ENCODE measurements at places on chromosomes 2 and 18.
A peak's percentile ranks its signal among the peaks of the same experiment; 100 is the strongest.

GRCh38 chr2:168216351-168217005 lies 30.9 kb downstream of the STK39 start:
- DNase-seq = no peak

GRCh38 chr2:105999211-105999989 lies 194.7 kb downstream of the UXS1 start:
- no peak for DNase-seq

- no peak for DNase-seq
These were observed 18.5 kb upstream of the NMS start for GRCh38 chr2:100451734-100452133.

DNA sequence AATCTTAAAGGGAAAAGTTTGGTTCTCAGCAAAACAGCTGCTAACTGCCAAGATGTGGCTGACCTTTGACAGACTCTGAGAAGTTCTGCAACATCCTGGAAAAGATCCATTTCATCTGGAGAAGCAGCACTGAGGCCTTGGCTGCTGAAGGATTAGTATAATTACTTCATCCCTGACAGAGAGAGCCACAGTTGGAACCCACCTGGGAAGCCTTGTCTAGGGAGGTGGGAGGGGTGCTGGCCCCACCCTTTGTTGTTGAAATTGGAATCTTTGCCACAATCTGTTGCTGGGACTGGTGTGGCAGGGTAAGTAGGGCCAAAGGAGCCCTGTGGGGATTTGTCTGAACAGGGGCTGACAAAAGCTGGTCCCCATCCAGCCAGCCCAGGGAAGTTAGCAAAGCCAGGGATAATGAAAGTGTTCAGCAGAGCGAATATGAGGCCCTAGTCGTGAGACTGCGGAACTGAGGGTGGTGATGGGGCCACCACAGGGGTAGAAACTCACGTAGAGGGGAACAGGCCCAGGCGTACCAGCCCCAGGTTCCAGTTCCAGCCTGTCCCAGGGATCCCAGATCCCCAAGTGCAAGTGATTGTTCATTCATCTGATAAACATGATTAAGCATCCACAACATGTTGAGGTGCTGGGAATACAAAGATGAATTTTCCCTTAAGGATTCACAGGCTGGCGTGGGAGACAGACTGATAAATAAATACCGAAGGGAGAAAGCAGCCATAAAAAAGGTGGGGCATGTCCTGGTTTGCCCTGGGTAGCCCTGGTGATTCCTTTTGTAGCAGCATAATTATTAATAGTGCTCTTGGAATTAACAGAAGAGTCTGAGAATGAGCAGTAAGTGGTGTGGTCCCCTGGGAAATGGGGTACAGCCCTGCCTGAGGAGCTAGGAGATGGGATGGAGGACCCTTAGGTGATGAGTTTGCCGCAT lies 60.0 kb downstream of the MYO1B start:
- no peak for DNase-seq

- no peak for DNase-seq
These were observed 314.5 kb upstream of the RGPD4 start for GRCh38 chr2:107511970-107512789.

GRCh38 chr18:32328379-32328778 lies 138.5 kb downstream of the MEP1B start:
- DNase-seq = no peak

- DNase-seq = no peak
These were observed 65.4 kb upstream of the VRK2 start for GRCh38 chr2:57981083-57981768.

- no peak for DNase-seq
These were observed 53.9 kb upstream of the SETBP1 start for GRCh38 chr18:44626807-44627206.

DNA sequence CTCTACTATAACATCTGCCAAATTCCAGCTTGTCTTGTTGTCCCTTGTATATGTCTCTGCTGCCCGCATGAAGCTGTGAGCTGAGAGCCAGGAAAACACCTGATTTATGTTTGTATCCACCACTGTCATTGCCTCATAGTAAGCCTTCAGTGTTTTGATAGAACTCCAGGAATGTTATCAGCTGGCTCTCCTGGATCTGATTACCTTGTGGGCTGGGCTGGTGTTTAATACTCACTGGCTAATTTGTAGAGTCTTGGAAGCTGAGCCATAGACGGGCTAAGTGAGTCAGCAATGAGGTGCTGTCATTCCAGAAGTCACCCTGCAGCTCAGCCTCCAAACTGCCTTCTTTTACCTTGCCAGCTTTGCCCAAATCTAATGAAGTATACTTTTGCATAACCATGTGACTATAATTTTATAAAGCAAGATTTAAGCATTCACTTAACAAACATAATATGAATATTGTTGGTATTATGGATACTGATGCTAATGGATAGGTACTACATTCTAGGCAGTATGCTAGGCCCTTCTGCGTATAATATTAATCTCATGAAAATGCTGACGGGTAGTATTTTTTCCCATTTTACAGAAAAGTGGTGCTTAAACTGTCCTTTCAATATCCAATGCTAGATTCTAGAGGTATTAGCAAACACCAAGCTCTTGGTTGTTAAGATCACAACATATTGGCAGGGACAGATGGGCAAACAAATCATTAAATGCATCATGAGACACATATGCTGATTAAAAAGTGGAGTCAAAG lies 62.7 kb upstream of the GATA6 start:
- no peak for DNase-seq

- DNase-seq = no peak
These were observed 76.3 kb upstream of the ID2 start for GRCh38 chr2:8605351-8606065.

GRCh38 chr2:240139666-240140393 lies 628 bp downstream of the OTOS start:
- no peak for DNase-seq

GRCh38 chr2:189798312-189799029 lies 14.2 kb downstream of the PMS1 start:
- DNase-seq = no peak

DNA sequence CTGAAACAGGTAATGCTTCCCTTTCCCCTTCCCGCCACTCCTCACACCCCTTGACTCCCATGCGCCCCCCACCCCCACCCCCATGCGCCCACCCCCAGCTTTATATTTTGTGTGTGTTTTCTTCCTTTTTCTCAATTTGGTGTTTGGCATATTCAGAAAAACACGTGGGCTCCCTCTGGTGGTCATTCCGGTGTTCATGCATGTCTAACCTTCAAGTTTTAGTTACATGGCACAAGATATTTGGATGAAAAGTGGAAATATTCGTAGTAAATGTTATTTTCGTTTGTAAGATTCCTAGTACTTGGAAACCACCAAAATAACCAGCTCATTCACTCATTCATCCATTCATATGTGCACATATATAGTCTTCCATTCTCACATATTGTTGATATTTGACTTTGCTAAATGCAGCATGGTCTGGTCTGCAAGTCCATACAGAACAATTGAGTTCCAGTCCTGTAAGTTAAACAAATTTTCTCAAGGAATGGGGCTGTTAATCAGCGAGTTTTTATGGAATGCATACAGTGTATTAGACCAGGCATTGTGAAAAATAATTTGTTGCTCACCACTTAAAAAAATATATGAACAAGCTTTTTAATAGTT lies 143.6 kb upstream of the MAP3K20 start:
- DNase-seq = peak; percentile 30

DNA sequence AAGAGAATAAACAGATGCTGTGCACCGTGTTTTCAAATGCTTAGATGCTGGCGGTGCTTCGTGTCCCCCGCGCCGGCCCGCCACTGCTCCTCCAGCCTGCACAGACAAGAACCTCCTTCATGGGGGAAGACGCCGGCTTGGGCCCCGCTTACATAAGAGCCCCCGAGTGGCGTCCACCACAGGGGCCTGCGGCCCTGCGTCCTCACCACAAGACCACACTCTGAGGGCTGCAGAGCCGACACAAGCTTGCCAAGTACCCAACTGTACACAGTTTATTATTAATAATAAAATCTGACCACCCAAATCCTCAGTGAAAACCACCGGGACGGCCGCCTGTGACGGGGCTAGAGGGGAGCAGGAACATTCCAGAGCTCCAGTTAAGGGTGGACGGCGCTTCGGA lies 232.2 kb downstream of the HDAC4 start:
- no peak for DNase-seq

- no peak for DNase-seq
These were observed 100.0 kb downstream of the WDSUB1 start for GRCh38 chr2:159186462-159186861.

DNA sequence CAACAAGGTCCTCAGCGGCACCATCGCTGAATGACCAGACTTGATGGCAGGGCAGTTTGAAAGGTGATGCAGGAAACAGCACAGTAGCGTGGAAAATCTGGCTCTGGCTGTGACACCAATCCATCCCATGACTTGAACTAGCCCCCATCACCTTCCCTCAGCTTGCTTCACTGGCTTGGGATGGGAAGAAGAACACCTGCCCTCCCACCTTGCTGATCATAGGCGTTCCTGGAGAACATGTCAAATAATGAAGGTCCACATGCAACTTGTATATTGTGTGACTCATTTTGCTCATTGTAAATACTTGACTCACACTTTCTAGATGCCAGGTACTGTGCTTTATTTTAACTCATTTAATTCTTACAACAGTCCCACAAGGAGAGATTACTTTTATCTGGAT lies 292.4 kb upstream of the SPRED2 start:
- no peak for DNase-seq

DNA sequence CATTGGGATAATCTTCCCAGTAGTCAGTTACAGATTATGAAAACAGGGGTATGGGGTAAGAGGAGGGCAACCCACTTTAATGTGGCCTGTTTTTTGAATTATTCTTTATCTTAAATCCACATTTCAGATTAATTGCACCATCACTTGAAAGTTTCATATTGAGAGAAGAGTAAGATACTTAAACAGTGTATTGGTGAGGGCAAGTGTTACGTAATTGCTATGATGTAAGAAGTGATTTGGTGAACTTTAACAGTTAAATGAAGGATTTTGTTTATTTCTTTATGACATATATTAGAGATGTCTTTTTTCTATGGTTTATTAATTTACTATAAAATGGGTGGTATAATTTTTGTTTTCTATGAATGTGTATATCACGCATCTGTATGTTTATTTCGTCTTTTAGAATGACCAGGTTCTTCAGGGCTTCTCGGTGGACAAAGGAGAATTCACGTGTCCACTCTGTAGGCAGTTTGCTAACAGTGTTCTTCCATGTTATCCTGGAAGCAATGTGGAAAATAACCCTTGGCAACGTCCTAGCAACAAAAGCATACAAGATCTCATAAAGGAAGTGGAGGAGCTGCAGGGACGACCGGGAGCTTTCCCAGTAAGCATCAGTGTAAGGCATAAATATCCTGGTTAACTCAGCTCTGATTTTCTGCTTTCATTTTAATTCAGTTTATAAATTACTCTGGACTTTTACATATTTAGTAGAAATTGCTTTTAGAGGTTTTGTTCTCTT lies 171.2 kb upstream of the MYO3B start:
- no peak for DNase-seq

DNA sequence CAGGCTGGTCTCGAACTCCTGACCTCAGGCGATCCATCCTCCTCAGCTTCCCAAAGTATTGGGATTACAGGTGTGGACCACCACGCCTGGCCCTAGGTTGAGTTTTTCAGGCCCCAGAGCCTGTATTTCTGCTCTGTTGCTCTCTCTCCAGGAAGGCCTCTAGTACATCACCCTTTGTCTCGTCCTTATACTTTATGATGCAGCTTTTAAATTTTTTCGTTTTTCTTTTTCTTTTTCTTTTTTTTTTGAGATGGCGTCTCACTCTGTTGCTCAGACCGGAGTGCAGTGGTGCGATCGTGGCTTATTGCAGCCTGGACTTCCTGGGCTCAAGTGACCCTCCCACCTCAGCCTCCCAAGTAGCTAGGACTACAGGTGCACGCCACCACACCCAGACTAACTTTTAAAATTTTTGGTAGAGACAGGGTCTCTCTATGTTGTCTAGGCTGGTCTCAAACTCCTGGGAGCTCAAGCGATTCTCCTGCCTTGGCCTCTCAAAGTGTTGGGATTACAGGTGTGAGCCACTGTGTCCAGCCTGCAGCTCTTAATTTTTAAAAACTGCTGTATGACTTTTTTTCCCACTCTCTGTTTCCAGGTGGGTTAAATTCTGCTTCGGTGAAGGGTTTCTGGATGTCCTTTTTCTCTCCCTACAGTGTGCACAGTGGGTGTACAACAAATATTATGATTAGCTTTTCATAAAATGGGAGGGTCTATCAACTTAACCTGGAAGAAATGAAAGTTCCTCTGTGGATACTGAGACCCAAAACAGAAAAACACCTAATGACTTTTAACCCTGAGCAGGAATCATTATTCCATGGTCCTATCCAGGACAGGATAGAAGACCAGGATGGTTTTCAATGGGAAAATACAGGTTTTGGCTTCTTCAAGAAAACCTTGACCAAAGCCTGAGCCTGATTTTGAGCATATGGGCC lies 47.9 kb downstream of the DDX1 start:
- no peak for DNase-seq

DNA sequence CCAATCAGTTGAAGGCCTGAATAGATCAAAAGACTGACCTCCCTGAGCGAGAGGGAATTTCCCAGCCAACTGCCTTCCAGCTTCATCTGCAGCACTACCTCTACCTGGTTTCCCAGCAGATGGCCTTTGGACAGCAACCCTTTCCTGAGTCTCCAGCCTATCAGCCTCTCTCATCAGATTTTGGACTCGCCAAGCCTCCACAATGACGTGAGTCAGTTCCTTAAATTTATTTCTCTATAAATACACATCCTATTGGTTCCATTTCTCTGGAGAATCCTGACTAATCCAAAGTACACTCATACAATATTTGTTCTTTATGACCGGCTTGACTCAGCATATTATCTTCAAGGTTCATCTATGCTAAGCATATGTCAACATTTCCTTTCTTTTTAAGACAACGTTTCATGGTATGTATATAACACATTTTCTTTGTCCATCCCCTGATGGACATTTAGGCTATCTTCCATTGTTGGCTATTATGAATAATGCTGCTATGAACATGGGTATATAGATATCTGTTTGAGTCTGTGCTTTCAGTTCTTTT lies 294.6 kb downstream of the LRATD1 start:
- no peak for DNase-seq

- DNase-seq = no peak
These were observed 77.3 kb downstream of the TTC21B start for GRCh38 chr2:165876269-165876668.

- DNase-seq = no peak
These were observed 36.7 kb downstream of the SFXN5 start for GRCh38 chr2:73034661-73035375.

Measured in stimulated activated CD8-positive, alpha-beta memory T cell treated with anti-CD3 and anti-CD28 coated beads, Interleukin-15, amount 100 ng/mL, for 48 hours (primary cell).